ENCODE measurements at places on chromosomes 2 and 18.

DNA sequence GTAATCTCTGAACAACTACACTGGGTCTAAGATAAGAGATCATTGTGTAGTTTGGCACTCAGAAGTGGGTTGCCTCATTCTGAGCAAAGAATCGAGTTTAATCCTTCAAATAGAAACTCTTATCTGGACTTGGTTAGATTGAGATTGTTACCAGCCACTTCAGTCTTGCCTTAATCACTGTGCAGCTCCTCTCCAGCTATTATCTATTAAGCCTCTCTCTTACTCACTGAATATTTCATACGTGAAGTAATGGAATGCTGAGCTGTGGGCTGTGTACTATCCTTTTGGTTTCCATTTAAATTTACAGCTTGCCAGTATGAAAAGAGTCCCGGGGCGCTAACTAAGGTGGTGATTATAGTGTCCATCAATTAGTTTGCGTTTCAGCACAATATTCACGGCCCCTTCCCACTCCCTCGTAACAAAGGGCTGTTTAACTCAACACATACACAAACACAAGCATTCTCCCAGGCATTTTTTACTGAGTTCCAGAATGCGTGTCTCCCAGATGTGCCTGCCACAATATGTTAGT, 65.7 kb upstream of the NCKAP5 start:
- peak; percentile 86 for DNase-seq

DNA sequence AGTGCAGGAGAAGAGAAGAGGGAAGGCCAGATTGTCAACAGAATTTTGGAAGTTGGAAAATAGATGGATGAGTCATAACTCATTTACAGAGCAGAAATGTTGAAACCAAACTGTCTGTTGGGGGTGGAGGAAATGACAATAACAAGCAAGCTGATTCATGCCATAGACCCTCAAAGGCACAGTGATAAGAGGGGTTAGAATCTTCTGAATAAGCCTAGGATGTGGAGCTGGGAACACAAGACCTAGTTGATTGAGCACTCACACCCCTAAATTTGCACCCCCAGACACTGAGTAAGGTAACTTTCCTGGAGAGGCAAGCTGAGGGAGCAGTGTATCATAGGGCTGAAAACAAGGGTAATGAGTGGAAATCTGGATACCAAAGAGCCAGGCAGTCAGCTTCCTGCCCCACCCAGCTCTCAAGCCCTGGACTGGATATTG, 141.4 kb downstream of the SCG2 start:
- DNase-seq: peak; percentile 80

- no peak for DNase-seq
Measured at GRCh38 chr2:126827371-126827770, 71.3 kb upstream of the TEX51 start.

- no peak for DNase-seq
Measured at GRCh38 chr2:237137626-237138323, 52.1 kb downstream of the COPS8 start.

- peak; percentile 74 for DNase-seq
Measured at GRCh38 chr2:198283146-198283545, 478.8 kb downstream of the PLCL1 start.

GRCh38 chr2:54106631-54107454, 8.6 kb upstream of the ACYP2 start:
- DNase-seq: peak; percentile 80

DNA sequence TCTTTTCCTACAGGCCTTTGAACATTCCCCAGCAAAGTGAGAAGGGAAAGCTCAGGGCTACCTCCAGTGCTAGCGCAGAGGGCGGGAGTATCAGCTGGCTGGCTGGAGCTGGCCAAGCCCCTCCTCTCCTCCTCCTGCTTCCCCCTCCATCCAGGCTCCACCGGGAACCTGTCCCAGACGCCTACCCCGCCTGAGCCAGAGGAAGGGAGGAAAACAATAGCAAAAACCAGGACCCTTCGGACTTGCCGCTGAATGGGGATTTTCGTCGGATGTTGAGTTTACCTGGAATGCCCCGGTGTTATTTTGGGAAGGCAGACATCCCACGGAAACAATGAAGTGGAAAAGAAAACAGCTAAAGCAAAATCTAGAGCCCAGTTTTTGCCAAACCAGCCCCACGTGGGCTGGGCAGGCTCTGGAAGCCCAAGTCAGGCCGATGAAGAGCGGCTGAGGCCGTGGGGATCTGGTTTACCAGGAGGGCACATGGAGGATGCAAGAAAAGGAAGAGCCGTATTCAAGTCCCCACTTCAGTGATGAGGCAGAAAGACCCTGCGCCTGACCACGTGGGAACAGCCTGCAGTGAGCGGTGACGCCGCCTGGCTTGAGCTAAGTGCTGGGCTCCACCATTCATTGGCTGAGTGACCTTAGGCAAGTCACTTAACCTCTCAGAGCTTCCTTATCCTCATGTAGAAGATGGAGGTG, 100.4 kb upstream of the LCLAT1 start:
- DNase-seq: peak; percentile 41

DNA sequence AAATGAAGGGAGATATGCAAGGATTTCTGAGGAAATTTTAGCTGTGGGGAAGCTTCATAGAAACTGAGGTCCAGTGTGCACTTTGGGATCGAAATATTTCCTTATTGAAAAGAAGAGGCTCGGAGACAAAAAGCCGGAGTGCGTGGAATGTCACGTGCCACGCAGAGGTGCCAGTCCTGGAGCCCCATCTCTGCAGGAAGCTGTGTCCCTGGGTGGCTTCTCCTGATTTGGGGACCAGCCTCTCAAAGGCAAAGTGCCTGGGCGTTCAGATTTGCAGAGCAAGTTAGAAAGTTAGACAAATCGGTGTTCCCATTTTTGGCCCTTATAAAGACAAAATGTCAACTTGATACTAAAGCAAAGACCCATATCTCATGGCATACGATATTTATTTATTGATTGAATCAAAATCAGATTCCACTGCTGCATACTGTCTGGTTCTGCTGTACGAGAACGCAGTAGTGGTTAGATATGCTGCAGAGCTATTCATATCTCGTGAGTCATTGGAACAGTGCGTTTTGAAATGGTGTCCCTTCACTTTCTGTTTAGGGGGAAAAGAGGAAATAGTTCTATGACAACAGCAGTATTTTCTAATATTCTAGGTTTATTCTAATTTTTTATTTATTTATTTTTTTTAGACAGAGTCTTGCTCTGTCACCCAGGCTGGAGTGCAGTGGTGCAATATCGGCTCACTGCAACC, 9.1 kb upstream of the ATG16L1 start:
- no peak for DNase-seq

DNA sequence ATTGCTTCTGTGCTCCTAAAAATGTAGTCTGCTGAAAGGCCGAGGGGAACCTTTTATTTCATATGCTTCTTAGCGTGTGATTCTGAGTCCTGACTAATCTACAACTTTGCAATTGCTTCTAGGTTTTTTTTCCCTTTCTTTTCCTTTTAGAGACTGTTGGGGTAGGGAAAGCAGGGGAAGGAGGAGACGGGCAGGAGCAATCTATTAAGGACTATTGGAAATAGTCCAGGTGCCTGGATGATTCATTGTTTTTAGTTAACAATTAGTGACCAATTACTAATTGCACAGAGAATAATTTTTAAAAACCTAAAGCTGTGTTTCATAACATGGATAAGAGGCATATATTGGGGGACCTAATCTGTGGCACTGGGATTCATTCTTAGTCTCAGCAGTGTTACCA, 49.4 kb upstream of the STON1 start:
- DNase-seq: no peak

DNA sequence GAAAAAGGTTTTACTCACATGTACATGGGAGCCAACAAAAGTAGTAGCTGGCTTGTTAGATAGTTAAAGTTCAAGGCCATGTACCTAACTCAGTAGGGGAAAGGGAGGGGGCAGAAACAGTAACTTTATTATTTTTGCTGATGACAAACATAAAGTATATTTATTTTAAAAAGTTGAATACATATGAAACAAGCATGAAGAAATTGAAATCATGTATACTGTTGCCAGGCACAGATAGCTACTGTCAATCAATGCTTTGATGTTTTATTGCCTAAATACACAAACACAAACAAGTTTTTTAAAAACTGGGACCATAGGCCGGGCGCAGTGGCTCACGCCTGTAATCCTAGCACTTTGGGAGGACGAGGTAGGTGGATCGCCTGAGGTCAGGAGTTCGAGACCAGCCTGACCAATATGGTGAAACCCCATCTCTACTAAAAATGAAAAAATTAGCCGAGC, 7.6 kb upstream of the PSD4 start:
- DNase-seq: no peak

- DNase-seq: no peak
Measured at GRCh38 chr2:84914334-84914733, 8.9 kb downstream of the TMSB10 start.

DNA sequence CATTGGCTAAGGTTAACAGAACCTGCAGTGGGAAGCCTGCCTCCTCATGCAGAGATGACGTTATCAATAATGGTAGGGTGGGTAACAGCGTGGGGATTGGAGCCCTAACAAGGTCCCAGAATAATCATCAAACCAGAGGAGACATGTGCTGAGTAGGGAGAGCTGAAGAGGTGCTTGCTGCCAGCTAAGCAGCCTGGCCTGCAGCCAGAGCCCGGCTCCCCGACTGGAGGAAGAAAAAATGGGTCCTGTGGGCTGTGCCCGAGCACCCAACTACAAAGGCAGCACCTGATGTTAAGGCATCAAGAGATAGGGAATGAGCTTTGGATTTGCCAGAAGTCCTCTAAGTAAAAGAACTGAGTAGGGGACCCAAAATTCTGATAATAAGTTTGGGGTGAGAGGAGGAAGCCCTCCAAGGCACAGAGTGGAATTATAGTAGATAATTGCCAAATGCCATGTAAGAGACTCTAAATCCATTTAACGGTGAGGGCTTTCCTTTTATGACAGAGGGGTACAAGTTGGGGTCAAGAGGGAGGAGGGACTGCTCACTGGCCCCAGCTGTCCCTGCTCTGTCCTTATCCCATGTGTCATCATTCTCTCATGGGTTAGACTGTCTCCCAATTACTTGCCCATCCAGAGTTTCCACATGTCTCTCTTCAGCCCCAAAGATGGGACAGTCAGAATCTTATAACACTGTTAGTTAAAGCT, 156.1 kb downstream of the ANTXR1 start:
- DNase-seq: no peak

- DNase-seq: no peak
Measured at GRCh38 chr18:10872304-10872703, 277.1 kb downstream of the PIEZO2 start.

DNA sequence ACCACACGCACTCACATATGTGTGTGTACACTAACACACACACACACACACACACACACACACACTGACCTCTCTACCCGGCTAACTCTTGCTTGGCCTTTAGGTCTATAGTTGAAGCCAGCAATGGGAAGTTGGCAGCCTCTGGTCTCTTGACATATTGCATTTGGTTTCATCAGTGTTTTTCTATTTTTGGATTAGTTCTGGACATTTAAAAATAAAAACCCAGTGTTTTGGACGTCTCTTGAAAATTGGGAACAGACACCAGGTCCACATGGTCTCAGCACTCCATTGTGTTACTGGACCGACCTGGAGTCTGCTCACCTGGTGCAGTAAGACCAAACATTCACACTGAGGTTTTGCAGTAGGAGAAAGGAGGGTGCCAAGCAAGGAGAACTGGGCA, 50.4 kb upstream of the AFF3 start:
- DNase-seq: no peak

- DNase-seq: no peak
Measured at GRCh38 chr2:43026426-43027096, 199.8 kb downstream of the ZFP36L2 start.

- DNase-seq: no peak
Measured at GRCh38 chr2:6864923-6865345, 773 bp downstream of the CMPK2 start.

- DNase-seq: no peak
Measured at GRCh38 chr2:159461076-159461475, 155.3 kb downstream of the BAZ2B start.

DNA sequence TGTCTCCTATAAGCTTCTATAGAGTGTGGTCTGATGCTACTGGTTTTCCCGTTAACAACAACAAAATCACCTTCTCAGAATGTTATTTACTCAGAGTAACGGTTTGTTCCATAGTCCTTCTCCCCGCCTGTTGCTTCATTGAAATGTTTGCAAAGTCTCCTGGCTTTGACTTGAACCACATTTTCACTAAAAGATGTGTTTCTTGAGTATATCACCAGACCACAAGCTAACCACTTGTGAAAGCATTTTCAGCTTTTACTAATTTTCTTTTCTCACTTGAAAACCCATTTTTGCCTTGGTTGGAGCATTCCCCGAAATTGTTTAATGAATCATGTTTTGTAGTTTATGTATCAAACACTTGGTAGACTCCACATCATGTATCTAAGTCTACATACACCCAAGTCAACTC, 121.2 kb downstream of the DPP4 start:
- no peak for DNase-seq
